Activated T-helper 1 cell treated with anti-CD3 and anti-CD28 coated beads, Interleukin-2, amount 50 U/mL, for 16 hours (primary cell): ENCODE measurements at places on chromosomes 4 and X.

DNA sequence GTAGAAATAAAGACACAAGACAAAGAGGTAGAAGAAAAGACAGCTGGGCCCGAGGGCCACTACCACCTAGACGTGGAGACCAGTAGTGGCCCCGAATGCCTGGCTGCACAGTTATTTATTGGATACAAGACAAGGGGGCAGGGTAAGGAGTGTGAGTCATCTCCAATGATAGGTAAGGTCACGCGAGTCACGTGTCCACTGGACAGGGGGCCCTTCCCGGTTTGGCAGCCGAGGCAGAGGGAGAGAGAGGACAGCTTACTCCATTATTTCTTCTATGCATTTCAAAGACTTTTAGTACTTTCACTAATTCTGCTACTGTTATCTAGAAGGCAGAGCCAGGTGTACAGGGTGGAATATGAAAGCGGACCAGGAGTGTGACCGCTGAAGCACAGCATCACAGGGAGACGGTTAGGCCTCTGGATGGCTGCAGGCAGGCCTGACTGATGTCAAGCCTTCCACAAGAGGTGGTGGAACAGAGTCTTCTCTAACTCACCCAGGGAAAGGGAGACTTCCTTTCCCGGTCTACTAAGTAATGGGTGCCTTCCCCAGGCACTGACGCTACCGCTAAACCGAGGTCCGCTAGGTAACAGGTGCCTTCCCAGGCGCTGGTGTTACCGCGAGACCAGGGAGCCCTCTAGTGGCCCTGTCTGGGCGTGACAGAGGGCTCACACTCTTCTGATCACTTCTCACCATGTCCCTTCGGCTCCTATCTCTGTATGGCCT lies 44.9 kb downstream of the ZBTB49 start:
- DNase-seq = peak; percentile 61

DNA sequence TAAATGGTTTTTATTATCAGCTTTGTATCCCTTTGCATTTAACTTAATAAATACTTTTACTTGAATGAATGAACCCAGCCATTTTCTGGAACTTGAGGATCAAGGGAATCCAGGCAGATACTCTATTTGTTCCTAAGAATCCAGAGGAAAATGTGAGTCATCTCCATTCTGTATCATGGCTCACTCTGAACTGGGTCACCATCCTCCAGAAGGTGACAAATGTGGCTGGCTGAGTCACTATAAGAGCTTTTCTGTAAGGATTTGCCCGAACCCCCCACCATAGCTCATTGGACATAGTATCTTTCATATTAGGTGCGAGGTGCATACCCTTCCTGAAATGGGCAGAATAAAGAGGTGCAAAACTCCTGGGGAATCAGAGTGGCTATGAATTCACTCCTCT lies 25.8 kb downstream of the RTL9 start:
- DNase-seq = no peak

DNA sequence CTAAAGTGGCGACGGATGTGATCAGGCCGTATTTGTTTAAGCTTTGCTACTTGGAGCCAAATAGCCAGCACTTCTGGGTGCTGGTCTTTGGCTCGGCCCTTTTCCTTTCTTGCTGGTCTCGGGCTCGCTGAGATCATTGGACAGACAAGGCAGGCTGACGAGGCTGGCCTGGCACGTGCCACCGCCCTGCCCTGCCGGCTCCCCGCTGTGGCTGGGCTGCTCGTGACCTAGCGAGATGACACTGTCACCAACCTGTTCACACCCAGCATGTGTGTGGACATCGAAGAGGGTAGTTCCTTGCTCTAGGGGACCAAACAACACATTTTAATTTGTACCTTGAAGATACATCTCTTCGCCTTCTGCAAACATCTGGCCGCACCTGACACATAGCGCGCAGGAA lies 98.0 kb downstream of the ABLIM2 start:
- DNase-seq = no peak

DNA sequence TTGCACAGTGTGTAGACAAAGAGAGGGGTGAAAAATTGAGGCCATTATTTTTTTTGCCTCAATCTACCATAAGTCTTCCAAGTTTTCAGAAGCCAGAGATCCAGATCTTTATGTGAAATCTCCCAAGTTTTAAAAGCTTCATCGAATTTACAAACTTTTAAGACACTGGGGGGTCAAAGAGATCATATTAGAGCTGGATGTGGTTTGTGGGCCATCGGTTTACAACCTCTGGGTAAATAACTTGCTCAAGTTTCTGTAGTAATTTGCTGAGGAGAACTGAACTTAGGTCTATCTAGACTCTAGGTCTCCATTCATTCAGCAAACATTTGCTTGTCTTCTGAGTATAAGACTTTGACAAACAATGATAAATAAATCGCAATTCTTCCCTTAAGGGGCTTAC lies 54.0 kb upstream of the CHRNA9 start:
- no peak for DNase-seq

GRCh38 chr4:62053974-62054373 lies 853.8 kb downstream of the ADGRL3 start:
- no peak for DNase-seq
